ENCODE measurements at places on chromosomes 7 and 10.

- DNase-seq = no peak
These were observed 33.6 kb downstream of the TMEM106B start for GRCh38 chr7:12244694-12245093.

- DNase-seq = no peak
These were observed 70.6 kb downstream of the MLLT10 start for GRCh38 chr10:21604651-21605050.

GRCh38 chr7:98051118-98051744, 55.4 kb upstream of the LMTK2 start:
- DNase-seq = peak; percentile 45

DNA sequence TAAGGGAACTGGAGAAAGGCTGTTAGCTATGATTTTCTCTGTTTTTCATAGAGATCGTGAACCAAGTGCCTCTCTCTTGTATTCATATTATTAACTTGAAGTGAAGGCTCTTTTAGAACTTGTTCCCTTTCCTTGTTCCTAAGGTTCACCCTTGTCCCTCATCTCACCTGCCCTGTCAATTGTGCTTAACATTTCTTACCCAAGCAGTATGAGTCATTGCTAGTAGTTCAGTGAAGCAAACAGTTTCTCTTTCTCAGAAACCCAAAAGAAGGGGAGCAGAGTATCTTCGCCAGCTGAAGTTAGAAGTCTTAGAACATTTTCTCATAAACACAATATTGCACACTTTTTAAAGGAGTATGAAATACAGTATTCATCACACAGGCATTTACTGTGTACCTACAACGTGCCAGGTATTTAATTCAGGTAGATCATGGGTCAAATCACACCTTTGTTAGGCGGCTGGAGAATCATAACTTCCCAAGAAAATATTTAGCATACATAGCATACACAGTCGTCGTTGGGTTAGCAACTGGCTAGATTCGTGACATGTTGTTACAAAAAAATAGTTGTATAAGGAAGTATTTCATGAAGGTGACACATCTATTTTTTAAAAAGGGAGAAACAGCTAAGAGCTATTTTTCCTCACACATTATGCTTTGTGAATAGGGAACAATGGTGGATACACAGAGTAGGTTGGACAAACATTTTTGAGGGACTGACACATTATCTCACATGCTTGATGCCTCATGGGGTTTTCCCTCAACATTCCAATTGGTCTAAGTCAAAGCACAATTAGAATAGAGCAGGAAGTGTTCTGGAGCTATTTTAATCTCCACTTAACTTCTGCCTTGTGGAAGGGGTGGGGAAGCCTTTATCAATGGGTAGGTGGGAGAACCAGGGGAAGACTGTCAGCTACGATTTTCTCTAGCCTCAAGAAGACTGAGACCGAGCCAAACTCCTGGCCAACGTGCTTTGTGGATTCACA, 13.2 kb downstream of the HDAC9 start:
- no peak for DNase-seq

DNA sequence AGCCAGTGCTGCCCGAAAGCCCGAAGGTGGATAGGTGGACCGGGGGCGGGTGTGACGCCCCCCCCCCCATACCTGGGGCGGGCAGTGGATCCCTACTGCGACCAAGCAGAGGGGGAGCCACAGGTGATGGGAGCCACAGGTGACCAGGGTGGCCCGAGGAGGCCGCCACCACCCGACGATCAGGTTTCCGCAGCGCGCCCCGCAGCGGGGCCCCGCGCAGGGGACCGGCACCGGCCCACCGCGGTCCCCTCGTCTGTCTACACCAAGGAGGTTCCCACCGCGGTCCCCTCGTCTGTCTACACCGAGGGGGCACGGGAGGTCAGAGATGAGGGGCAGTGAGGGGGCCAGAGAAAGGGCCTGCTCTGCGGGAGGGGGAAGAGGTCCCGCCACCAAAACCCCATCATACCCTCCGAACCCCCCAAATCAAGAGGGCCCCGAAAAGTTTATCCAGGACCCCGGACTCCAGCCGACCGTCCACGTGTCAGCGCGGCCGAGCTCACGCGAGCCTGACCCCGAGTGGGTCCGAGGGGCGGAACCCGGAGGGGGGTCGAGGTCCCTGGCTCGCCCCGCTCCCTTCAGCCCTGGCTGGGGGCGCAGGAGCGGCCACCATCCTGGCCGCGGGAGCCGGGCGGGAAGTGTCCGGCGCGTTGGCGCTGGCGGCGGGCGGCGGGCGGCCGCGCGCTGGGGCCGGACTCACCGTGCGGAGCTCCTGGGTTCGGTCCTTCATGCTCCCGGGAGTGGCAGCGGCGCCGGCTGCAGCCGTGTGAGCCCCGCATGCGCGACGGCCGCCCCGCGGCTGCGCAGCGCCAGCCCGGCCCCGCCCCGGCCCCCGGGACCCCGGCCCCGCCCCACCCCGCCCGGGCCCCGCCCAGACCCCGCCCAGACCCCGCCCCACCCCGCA, at the start of gene STX1A:
Gene STX1A, minus strand, starts transcription at position 765 of the 901 bp plus-strand sequence. Its CDS starts 38 bp downstream, at position 727.
- DNase-seq = peak; percentile 66

DNA sequence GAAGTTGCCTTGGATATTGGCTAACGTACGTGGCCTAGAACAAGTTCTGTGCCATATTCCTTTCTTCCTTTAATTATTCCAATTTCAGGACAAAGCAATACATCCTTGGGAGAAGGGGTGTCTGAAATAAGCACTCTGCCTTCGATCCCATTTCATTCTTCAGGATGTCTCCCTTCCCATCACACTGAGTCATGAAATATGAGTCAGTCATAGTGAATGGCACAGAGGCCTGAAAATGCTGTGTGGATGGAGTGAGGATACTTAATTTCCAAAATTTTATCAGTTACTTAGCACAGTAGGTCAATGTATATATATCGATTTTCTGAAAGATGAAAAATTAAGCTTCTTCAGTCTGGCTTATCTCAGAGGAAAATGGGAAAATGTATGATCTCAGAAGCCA, 19.5 kb downstream of the EVX1 start:
- DNase-seq = no peak

- no peak for DNase-seq
These were observed 402.9 kb upstream of the FOXK1 start for GRCh38 chr7:4279216-4279615.

DNA sequence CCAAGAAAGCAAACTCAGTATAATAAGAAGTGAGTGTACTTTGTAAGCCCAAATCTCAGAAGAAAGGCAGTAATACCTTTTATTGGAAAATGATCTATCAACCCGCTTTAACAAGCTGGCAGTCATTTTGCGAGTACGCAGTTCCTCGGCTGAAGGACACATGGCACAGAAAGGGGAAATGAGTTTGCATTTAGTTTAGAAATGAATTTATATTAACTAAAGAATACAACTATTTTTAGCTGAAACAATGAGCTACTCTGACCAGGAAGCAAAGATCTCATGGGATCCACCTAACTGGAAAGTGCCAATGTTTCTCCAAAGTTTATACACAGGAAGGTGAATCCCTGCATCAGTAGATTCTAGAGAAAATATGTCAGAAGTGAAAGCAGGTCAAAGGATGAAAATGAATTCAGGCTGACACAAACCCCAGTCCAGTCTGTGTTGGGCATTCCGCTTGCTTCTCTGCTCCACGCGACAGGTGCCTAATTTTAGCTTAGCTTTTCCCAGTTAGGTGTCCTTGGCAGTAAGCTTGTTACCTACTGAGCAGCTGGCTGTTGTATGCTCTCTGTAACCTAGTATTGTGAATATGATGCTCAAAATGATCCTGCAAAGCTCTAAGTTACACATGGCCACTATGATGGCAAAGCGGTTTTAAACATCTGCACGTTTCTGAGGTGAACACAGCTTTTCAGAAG, 112.8 kb downstream of the LARP4B start:
- DNase-seq = no peak

GRCh38 chr10:121155742-121156474, 304.7 kb downstream of the WDR11 start:
- no peak for DNase-seq

- no peak for DNase-seq
These were observed 190.0 kb upstream of the ZWINT start for GRCh38 chr10:56551037-56551436.

DNA sequence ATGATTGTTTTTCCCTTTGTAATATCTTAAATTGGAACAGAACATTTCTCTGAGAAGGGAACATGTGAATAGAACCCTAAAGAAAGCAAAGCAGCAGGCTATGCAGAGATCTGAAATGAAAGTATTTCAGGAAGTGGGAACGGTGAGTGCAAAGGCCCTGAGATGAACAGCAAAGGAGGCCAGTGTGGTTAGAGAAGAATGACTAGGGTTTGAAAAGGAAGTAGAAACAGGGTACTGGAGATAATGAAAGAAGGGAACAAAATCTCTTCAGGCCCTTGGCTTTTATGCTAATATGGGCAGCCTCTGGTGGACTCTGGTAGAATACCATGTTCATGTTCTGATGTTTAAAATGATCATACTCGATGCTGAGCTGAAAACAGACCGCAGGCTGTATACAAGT, 22.2 kb downstream of the ARHGAP21 start:
- no peak for DNase-seq

GRCh38 chr7:20721086-20721810, 65.4 kb downstream of the SP8 start:
- DNase-seq = no peak

DNA sequence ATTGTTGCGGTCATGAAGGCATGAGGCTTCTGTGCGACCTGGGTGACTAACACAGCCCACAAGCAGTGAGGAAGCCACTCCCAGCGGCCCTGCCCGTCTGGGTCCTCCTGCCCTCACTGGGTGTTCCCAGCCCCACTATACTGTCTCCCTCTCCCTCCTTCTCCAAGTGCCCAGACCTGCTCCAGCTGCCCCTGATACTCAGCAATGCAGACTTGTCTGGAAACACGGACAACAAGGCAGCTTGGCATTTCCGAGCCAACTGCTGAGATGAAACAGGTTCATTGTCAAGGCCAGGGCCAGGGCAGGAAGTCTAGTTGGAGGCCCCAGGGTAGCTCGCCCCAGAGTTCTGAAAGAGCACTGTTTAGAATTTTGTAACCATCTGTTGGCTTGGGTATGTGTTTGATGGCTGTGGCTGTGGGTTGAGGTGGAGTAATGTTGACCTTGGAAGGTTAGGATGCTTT, 95.7 kb downstream of the RBM20 start:
- DNase-seq = peak; percentile 12

GRCh38 chr7:83782628-83783027, 133.7 kb upstream of the SEMA3E start:
- DNase-seq = no peak

DNA sequence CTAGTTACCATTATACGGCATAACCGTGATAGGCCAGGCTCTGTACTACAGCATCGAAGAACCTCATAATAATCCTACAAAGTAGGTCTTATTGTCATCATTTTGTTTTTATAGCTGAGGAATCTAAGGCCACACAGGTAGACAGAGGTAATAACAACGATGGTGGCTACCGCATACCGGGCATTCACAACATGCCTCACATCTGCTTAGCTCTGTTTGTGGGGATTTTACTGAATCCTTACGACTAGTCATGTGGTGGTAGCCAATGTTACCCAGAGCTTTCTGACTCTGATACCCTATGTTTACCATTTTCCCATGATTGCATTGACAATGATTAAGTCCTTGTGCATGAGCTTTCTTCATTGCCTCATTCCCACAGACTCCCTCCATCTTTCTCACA, 269.4 kb downstream of the TCF7L2 start:
- no peak for DNase-seq

GRCh38 chr10:84590327-84591193, 262.2 kb downstream of the CCSER2 start:
- DNase-seq = no peak

- no peak for DNase-seq
These were observed 99.9 kb downstream of the TRIL start for GRCh38 chr7:28858206-28858605.

GRCh38 chr10:111077785-111078504, 1.1 kb downstream of the ADRA2A start:
- no peak for DNase-seq

GRCh38 chr7:35487402-35487801, 207.5 kb downstream of the HERPUD2 start:
- DNase-seq = no peak

DNA sequence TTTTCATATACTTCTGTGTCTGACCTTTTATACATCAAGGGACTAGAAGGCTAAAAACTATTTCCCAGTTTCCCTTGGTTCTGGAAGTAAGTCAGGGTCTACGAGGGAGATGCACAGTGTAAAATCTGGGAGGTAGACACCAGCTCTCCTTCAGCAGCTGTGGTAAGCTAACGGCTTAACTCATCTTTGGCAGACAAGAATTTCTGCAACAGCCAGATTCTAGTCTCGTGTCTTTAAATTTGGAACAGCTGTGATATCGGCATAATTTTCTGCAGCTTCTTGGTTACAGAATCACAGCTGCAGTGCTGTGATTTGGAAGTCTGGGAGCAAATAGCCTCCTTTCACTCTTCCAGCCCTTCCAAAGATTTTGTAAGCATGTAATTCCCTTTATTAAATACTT, 37.4 kb upstream of the ABCB4 start:
- DNase-seq = no peak

DNA sequence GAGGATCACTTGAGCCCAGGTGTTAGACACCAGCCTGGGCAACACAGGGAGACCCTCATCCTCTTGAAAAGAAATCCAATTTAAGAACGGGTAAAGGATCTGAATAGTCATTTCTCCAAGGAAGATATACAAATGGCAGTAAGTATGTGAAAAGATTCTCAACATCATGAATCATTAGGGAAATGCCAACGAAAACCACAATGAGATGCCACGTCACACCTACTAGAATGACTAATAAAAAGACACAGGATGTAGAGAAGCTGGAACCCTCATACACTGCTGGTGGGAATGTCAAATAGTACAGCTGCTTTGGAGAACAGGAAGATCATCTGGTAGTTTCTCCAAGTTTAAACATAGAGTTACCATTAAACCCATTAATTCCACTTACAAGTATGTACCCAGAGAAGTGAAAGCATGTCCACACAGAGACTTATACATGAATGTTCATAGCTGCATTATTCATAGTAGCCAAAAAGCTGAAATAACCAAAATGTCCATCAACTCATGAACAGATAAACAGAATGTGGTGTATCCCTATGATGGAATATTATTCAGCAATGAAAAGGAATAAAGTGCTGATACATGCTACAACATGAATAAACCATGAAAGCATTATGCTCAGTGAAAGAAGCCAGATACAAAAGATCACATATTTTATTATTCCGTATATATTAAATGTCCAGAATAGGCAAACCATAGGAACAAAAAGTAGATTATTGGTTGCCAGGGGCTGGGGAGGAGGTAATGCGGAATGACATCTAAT, 13.1 kb upstream of the ZMIZ2 start:
- no peak for DNase-seq

DNA sequence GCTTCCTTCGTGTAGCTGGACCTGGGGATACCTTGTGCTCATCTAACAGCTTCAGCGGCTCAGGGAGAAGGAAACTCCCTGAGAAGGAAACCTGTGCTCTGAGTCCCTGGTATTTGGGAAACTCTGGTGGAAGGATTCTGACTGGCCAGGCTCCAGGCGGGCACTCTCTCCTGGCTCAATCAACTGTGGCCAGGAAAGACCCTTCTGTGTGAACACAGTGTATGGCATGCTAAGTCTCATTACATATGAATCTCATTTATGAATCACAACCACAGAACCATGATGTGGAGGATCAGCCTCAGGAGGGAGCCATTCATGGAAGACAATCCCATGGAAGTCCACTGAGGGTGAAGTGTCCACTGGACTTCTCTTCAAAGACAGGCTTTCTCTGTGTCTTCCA, 20.9 kb downstream of the NPS start:
- DNase-seq = no peak

- peak; percentile 65 for DNase-seq
These were observed 58.5 kb downstream of the ABCB4 start for GRCh38 chr7:87416682-87417587.

- DNase-seq = no peak
These were observed 300.4 kb downstream of the PHF14 start for GRCh38 chr7:11274074-11274473.

GRCh38 chr7:132882714-132883428, 199.0 kb downstream of the CHCHD3 start:
- no peak for DNase-seq

- no peak for DNase-seq
These were observed 99.5 kb upstream of the MXI1 start for GRCh38 chr10:110107887-110108286.
